ENCODE measurements at places on chromosomes 5 and 9.

DNA sequence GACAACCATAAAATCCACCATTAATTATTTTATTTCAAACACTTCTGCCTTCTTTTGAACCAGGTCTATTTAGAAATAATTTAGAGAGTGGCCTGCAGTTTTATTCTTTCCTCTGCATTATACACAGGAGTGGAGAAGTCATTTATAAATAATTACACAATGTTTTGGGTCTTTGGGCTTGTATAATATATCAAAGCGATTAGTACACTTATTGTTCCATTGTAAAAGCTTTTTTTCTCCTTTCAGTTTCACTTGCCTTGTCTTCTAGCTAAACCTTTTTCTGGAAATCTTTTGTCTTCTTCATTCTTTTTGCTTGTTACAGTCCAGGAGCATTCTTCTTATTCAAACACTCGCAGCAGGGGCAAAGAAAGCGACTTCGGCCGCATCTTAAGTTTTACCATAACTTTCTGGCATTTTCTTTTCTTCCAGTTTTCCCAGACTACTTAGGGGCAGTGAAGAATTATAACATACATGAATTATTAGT is 7.3 kb upstream of the NEUROG1 start:
- DNase-seq, result no peak

DNA sequence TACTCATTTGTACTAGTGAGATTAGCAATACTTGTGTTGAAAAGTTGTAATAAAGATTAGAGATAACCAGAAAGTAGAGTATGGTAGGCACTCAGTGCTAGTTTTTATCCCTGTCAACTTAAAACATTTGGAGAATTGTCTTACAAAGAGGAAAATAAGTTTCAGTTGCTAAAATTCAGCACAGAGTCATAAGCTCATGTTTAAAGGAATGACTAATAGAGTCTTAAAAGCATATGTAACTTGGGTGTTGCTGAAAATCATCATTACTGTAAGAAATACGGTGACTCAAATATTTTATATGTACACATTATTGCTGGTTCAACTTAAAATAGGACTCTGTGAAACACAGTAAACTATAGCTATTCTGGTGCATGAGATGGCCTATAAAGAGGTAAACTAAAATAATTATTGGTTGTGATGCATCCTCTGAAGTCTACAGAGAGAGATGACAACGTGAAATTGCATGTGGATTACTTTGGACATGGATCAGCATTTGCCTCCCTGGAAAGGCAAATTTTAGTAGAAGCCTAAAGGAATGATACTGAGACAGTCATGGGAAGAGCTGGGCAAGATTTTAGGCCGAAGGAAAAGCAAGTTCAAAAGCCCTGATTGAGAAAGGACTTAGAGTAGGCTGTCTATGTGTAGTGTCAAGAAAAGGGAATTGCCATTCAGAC is 34.6 kb downstream of the SGCD start:
- peak; percentile 48 for DNase-seq

DNA sequence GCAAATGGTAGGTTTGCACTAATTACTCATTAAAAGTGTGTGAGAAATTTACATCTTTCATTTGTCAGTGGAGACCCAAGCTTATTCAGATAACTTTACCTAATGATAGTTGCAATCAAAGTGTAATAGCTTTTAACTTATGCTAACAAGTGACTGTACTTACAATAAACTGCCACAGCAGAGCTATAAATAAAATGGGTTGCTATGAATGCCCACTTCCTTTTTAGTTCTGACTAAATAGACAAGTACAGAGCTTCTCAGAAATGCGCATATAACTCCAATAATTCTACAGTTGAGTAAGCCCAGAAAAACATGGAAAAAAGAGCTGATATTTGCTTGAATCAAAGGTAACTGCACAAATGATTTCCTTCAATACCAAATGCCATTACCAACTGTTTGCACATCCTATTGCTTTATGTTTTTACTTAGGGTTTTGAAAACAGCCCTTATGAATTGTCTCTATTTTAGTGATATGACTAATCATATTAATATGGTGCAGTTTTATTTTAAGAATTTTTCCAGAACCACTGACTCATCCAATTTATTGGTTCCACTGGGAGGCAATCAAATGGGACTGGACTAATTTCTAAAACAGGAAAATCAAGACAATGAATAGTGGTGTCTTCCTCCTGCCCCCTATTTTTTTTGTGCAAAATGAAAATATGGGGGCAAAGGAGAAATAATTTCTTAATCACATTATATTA is 84.1 kb downstream of the PPP2R2B start:
- no peak for DNase-seq

DNA sequence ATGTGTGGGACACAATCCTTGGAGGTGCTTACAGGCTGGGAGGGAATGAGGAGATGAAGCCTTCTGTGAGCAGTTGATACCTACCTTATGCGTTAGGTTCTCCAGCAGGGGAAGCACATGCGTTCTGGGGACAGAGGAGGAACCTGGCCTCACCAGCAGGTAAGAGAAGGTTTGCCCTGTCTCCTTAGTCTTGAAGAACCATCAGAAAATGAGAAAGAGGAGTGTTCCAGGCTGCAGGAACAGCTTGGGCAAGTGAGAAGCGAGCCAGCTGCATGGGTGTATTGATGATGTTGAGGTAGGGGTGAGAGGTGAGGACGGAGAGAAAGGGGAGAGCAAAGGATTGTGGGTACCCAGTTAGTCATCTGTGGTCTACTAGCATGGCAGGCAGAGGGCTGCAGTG is 156.9 kb upstream of the MVB12B start:
- DNase-seq, result no peak

DNA sequence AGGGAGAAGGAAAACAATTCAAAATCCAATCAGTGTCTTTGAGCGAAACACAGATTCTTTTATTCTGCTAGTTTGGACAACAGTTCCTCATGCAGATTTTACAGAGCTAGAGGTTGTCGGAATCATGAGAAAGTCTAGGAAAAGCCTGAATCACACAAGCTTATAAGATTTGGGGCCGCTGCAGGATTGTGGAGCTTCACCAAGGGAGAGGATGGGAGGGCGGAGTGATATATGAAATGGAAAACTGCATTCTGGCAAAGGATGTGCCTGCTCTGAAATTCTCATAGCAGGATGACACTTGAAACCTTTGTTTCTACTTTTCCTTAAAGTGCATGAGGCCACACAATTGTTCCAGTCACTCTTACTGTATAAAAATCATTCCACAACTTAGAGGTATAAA is 134.3 kb downstream of the OR2K2 start:
- no peak for DNase-seq

DNA sequence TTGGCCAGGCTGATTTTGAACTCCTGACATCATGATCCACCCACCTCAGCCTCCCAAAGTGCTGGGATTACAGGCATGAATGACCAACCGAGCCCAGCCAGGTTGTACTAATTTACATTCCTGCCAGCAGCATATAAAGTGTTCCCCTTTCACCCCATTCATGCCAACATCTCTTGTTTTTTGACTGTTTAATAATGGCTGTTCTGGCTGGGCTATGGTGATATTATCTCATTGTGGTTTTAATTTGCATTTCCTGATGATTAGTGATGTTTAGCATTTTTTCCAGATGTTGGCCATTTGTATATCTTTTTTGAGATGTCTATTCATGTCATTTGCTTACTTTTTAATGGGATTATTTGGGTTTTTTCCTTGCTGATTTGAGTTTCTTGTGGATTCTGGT is 87.3 kb downstream of the INVS start:
- DNase-seq, result no peak

DNA sequence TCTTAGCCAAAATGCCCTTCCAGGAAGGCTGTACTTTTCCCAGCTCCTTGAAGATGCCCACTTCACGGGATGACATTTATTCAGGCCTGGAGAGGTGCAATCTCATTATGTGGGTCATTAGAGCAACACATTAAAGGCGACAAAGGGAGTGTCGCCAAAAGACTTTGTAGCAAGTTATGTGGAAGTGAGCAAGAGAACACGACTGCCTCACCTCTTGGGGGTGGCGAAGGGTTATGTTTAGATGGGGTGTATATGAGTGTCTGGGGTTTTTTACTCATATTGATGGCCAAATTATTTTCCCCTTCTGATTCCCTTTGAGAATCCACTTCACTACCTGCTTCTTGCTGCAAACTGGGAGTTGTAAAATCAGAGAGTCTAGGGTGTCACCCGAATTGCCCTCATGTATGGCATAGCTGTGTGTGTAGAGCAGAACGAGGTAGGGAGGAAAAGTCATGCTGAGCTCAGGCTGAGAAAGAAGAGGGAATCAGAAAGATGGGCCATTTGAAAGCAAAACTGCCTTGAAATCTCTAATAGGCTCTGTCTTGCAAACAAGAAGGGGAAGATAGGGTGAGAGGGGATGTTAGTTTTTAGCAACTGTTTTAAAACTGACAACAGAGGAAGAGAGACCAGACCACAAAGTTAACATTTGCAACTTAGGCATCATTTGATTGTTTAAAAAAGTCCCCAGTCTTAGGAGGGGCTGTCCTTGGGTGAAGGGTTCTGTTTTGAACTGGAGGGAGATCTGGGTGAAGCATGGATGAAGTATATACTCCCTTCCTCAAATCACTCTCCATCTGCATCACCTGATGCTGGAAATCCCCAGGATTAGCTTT is 97.1 kb upstream of the IL12B start:
- DNase-seq, result no peak

- no peak for DNase-seq
Observed at GRCh38 chr9:137970098-137970497, 92.5 kb downstream of the CACNA1B start.

DNA sequence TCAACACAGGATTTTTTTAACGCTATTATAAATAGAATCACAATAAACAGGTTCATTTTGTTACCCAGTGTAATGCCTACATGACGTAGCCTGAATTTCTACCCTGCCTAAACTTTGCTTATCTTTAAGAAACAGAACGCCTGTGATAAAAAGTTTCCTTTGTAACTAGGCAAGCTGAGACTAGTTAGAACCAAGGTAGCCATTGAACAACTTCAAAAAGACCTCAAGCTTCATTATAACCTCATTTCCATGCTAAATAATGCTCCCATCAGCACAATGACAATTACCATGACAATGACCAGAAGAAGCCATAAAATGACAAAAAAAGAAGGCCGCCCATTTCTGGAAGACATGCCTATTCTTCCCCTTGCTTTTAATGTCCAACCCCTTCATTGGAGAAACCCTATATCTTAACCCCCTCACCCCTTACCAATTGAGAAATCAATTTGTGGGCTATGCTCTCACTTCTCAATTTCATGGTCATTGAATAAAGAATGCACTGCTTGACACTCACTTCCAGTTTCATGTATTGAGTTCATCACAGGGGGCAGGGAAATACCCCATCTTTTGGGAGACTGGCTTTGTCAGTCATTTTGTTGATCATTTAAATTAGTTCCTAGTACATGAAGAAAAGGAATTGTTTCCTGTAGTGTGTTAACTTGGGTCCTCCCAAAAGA is 276.8 kb downstream of the MCTP1 start:
- DNase-seq, result no peak

GRCh38 chr5:74360535-74361210 is 279.9 kb downstream of the ENC1 start:
- DNase-seq, result no peak

DNA sequence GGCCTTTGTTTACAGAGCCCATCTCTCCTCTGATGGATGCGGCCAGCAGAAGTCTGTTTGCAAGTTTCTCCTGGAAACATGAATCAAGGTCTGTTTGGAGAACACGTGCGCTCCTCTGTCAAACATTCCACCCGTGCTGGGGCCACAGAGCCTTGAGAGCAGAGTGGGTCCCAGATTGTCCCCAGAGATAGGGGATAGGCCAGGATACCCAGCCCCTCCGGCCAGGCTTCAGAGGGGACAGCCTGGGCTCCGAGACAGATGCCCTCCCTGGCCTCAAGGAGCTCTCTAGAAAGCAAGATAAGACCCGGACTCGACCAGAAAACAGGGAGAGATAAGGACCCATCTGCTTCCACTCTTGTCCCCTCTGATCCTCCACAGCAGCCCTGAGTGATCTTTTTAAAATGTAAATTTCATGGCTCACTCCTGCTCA is 40.4 kb upstream of the HAND1 start:
- DNase-seq, result no peak

DNA sequence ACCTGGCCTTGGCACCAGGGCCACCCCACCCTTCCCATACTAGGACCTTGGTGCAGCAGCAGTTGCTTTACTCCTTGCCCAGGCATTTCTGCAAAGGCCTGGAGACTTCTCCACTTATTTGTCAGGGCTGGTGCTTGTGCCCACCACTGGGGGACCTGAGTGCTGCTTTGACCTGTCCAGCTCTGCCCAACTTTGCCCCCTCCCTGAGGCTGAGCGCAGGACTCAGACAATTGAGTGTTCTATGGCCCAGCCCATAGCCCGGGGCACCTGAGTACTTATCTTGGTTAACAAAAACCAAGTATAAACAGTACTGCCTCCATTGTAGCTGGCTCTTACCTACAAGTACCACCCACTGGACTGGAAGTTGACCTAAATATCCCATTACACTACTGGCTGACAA is 406.1 kb upstream of the CHD1 start:
- DNase-seq, result no peak

GRCh38 chr5:144142139-144142823 is 28.2 kb downstream of the YIPF5 start:
- peak; percentile 25 for DNase-seq

GRCh38 chr9:84339503-84339902 is 1.1 kb downstream of the SLC28A3 start:
- DNase-seq, result no peak

GRCh38 chr5:1799110-1799601 is 481 bp downstream of the MRPL36 start:
- no peak for DNase-seq

- peak; percentile 75 for DNase-seq
Observed at GRCh38 chr9:134067904-134068743, at the start of gene BRD3. TSS of gene BRD3 (minus strand) at chr9:134068026. CDS start at chr9:134053477, 14,549 bp downstream.

DNA sequence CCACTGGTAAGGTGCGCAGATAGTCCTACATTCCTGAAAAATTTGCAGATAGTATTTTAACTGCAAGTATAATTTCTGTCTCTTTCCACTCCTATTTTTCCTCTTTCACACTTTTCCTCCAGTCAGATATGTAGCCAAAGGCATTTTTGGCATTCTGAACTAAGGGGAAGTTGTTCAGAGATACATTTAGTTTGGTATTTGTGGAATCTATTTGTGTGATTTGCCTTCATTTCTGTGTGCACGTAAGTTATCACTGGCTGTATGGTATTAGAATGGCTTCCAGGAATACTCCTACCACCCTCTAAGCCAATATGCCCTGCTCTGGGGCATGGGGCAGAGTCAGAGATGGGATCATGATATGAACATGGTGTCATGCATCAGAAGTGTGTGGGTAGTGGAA is 45.8 kb upstream of the GRAMD2B start:
- no peak for DNase-seq

- DNase-seq, result no peak
Observed at GRCh38 chr5:30749971-30750370, 443.5 kb upstream of the CDH6 start.

DNA sequence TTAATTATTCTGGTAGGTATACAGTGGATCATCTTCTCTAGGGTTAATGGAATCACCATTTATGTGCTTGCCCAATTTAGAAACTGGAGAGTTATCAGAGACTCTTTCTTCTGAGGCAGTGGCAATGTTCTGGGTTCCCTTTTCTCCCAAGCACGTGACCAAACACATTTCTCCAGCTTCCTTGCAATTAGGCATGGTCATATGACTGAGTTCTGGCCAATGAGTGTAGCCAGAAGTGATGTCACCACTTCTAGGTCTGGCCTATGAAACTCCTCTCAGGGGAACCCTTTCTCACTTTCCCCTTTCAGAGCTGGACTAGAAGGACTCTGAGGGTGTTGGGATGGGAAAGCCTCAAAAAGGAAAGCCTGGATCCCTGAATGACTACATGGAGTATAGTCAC is 172.0 kb downstream of the NSG2 start:
- no peak for DNase-seq

- no peak for DNase-seq
Observed at GRCh38 chr5:59061377-59061776, 478.5 kb downstream of the RAB3C start.
